ENCODE measurements at places on chromosomes 2 and 18.
A peak's percentile ranks its signal among the peaks of the same experiment; 100 is the strongest.

- DNase-seq = no peak
Measured at GRCh38 chr2:19675856-19676460, 225.8 kb downstream of the TTC32 start.

GRCh38 chr2:123723706-123724105 lies 301.4 kb upstream of the CNTNAP5 start:
- DNase-seq = no peak

GRCh38 chr2:171289316-171289715 lies 128.6 kb upstream of the TLK1 start:
- no peak for DNase-seq

DNA sequence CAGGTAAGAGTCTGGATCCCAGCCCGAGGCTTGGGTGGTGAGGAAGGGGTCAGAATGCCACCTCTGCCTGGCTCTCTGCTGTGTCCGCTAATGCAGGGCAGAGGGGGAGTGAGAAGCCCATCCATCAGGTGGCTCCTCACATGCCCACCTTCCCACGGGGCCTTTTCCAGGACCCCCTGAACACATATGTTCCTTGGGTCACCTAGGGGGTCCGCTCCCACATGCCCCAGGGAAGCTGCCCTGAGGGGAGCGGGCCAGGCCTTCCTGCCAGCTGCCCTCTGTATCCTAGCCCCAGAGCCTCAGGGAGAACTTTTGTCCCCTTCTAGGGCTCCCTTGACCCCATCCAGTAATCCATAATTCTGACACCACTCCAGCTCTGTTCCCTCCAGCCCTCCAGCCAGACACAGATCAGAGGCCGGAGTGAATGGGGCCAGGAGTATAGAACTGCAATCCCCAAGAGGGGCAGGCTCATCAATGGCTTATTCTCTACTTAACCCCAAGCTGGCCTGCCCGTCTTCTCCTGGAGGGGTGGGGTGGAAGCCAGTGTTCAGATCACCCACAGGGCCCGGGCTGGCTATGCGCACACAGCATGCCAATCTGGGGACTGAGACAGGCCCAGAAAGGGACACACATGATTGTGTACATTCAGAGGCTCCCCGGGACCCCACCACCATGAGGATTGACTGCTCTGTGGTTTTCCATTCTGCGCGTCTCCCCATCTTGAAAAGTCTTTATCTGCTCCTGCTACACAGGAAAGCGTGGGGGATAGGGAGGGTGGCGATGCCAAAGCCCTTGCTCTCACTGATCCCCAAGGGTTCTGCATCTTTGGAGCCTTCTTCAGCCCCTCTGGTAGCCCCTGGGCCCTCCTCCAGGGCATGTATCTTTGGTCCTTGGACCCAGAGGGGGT lies 1.1 kb downstream of the EMILIN1 start:
- no peak for DNase-seq

DNA sequence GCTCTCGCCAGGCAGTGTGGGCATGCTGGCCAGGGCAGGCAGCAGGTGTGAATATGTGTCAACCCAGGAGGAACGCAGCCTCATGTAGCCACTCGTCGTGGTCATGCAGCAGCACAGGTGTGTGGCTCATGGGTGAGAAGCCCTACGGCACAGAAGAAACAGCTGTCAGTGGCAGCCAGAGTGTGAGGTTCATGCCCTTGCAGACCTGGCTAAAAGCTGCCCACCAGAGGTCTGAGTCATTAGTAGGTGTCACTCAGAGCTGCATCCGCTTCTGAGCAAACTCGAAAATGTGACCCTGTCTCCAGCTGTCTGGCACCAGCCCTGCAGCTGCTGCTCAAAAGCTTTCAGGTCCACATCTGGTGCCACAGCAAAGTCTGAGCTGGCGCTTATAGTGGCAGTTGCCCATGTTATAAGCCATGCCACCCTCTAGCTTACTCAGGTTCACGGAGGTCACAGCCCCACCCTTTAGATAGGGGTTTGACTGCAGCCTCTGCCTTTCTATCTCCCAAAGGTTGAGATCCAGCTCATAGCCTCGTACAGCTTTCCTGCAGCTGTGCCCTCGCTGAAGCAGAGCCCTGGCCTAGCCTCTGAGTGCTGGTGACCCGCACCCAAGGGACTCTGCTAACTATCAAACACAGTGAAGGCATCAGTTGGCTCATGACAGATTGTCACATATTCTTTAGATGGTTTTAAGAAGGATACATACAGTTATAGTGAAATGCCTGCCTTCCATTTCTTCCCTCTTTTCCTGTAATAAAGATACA lies 195.0 kb downstream of the CCDC102B start:
- no peak for DNase-seq

DNA sequence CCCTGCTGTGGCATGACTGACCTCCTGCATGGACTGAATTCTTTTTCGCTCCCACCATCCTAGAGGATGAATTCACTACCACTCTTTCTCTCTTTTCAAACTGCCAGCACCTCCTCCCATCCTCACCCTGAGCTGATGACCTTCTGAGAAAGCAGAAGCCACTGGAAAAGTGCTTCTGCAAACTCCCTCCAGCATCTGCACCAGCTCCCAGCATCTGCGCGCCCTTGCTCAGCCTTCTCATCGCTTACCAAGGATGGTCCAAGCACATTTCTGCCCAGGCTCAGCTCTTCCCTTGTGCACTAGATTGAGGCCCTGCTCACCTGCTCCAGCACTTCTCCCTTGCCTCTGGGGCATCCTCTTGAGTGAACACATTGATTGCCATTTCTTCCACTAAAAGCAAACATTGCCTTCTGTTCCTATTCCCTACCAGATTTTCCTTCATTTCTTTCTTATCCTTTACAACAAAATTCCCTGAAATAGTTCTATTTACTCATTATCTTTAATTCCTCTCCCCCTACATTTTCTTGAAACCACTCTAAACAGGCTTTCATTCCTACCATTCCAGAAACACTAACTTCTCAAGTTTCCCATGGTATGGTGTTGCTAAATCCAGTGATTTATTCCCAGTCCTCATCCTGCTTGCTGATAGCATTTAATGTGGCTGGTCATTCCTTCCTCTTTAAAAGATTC lies 42.7 kb upstream of the IL1RL1 start:
- DNase-seq = peak; percentile 86

- DNase-seq = no peak
Measured at GRCh38 chr2:31337197-31337596, 77.3 kb downstream of the XDH start.

- DNase-seq = no peak
Measured at GRCh38 chr2:80168037-80168436, 136.5 kb downstream of the LRRTM1 start.

DNA sequence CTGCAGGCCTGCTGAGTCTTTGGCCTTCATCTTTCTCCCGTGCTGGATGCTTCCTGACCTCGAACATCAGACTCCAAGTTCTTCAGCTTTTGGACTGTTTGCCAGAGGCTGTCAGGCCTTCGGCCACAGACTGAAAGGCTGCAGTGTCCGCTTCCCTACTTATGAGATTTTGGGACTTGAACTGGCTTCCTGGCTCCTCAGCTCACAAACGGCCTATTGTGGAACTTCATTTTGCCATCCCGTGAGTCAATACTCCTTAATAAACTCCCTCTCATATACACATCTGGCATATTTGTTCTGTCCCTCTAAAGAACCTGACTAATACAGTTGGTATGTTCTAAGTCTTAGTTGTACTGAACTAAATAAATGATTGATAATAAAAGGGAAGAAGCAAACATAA lies 702.8 kb upstream of the LINC00305 start:
- DNase-seq = no peak

- DNase-seq = no peak
Measured at GRCh38 chr18:32478807-32479206, 8.1 kb upstream of the GAREM1 start.

DNA sequence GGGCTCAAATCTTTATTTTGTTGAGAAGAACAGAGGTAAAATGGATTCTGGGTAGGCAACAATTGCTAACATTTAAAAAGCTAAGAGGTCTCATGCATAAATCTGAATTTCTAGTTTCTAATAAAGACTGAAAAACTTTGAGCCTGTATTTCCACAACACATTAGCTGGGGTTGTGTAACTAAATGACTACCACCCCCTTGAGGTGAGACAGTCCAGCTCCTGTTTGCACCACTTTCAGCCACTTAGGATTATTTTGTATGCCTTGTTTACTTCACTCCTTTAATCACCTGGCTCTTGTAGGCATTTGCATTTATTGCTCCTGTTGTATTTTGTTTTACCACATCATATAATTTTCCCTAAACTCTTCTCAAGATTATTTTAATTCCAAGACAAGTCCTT lies 376.6 kb downstream of the PTH2R start:
- no peak for DNase-seq

GRCh38 chr2:74952575-74952974 lies 5.9 kb upstream of the POLE4 start:
- DNase-seq = no peak

GRCh38 chr2:76667821-76668271 lies 854.3 kb downstream of the LRRTM4 start:
- no peak for DNase-seq

- no peak for DNase-seq
Measured at GRCh38 chr2:35000453-35000852, 1355.1 kb upstream of the CRIM1 start.

DNA sequence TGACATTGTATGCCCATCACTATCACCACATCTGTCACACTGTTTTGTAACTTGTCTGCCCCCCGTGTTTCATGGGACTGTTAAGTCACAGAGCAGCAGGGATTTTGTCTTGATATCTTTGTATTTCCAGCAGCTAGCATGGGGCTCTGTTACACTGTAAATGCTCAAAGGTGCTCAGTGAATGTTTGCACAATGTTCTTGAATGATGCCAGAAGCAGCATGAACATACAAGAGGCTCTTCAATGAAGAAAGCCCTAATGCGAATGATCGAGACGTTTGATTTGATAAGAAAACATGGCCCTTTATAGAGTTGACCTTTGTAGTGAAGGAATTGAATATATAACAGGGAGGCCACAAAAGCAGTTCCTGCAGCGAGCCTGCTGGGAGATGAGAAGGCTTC lies 120.9 kb upstream of the TTC39C start:
- no peak for DNase-seq

- DNase-seq = no peak
Measured at GRCh38 chr2:47067788-47068407, 87.2 kb downstream of the STPG4 start.

DNA sequence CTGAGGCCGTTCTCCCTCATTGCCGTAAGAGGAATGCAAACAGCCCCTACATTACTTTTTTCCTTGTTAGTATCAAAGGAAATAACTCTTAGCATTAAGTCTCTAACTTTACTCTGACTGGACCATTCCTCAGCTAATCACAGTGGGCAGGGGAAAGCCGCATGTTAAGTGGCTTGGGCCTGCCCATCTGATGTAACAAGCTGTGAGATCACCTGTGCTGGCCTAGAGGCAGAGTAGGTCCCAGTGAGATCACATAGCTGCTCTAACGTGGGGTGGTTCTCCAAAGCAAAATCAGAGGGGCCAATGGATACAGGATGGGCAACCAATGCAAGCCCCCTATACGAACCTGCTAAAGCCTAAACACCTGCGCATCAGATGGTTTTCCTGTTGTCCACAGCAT lies 5.9 kb upstream of the MOCOS start:
- no peak for DNase-seq

DNA sequence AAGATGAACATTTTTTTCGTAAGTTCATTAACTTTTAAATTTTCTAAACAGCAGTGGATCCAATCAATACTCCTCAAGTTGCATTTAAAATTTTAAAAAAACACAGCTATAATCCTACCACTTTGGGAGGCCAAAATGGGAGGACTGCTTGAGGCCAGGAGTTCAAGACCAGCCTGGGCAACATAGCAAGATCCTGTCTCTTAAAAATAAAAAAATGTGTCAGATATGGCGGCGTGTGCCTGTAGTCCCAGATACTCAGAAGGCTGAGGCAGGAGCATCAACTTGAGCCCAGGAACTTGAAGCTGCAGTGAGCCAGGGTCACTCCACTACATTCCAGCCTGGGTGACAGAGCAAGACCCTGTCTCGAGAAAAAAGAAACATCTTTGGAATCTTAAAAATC lies 59.8 kb upstream of the RNU4ATAC start:
- no peak for DNase-seq

DNA sequence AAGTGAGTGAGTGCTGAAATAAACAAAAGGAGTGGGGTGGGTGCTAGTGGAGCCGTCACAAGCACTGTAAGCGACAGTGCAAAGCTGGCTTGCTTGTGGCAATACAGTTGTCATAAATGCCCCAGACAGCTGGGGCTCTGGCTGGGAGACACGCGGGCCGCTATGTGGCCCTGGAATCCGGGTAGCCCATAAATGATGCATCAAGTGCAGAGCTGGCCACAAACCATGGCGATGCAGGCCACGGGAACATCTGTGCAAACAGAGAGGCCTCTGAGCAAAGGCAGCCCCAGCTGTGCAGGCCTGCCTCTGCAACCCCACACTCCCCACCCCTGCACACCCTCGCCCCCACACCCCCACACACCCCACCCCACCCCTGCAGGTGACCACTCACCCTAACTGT lies 349.2 kb upstream of the ID2 start:
- DNase-seq = no peak

DNA sequence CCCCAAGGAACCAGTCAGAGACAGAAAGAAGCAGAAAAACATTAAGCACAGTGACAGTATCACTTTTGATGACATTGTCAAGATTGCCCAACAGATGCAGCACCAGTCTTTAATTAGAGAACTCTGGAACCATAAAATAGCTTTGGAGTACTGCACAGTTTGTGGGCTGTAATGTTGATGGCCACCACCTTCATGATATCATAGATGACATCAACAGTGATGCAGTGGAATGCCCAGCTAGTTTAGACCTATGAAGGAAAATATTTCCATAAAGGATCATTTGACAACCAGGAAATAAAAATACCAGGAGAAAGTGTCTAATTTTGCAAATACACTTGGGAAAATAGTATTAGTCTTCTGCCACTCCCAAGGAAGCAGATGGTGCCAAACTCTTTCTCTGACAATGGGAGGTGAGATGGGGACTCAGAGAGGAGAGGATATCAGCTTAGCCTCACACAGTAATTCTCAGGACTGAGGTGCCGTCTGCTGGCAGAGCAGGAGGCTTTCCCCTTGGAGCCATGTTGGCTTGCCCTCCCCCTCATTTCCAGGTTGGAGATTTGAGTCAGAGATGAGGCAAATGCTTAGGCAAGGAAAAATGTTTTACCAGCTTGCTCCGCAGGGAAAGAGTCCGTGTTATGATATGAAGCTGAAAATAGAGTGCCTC lies 107.5 kb upstream of the CELF4 start:
- no peak for DNase-seq

GRCh38 chr2:1049691-1050090 lies 99.0 kb downstream of the SNTG2 start:
- peak; percentile 31 for DNase-seq

GRCh38 chr2:64249426-64249825 lies 105.2 kb upstream of the PELI1 start:
- no peak for DNase-seq

DNA sequence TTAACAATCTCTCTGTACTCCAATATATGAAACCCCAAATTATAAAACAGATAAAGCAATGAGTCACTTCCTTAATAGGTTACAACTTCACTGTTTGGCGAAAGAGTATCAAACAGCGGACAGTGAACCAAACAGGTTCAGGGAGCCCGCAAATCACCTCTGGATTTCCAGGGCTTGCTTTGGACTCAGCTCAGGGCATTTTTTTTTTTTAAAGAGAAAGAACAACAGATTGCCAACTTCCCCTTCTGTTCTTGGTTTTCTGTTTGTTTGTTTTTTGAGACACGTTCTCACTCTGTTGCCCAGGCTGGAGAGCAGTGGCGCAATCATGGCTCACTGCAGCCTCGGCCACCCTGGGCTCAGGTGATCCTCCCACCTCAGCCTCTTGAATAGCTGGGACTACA lies 52.7 kb downstream of the ABCB11 start:
- DNase-seq = no peak

- DNase-seq = no peak
Measured at GRCh38 chr2:145751629-145752028, 1231.7 kb upstream of the ZEB2 start.

Data from fibroblast of skin of left biceps (primary cell).